CD4-positive, alpha-beta T cell treated with Interleukin-4 for 4 hours (primary cell): ENCODE measurements at places on chromosomes 13 and 19.

DNA sequence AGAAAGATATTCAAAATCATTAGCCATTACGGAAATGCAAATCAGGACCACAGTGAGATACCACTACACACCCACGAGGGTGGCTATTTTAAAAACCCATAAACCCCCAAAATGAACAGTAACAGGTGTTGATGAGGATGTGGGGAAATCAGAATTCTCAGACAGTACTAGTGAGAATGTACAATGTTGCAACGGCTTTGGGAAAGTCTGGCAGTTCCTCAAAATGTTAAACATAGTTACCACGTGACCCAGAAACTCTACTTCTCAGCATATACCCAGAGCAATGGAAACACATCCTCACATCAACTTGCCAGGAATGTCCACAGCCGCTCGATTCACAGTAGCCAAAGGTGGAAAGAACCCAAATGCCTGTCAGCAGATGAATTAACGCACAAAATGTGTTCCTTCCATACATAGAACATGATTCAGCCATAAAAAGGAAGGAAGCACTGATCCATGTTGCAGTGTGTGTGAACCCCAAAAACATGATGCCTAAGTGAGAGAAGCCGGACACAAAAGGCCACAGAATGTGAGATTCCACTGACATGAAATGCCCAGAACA, 7.0 kb downstream of the PLVAP start:
- no peak for DNase-seq

- no peak for DNase-seq
Observed at GRCh38 chr19:11359421-11359820, 4.2 kb downstream of the PLPPR2 start.

DNA sequence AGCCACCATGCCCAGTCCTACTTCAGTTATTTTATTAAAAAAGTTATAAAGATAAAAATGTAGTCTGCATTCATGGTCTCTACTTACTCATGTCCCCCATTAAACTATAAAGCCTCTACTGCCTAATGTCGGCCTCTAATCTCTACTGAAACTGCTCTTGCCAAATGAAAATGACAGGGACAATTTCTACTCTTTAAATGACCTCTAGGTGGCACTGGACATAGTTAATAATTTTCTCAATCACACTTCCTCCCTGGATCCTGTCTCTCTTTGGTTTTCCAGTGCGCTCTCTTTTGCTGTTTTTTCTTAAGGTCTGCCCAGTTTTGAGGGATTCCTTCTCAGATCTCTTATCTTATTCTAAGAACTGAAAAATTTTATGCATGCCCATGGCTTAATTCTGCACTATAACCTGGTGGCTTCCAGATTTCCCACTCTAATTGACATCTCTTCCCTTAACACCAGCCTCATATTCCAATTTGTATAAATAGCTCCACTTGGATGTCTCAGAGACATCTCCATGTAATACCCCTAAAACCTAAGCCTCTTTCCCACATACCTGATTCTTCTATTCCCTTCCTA, 54.3 kb downstream of the MTMR6 start:
- peak; percentile 36 for DNase-seq

DNA sequence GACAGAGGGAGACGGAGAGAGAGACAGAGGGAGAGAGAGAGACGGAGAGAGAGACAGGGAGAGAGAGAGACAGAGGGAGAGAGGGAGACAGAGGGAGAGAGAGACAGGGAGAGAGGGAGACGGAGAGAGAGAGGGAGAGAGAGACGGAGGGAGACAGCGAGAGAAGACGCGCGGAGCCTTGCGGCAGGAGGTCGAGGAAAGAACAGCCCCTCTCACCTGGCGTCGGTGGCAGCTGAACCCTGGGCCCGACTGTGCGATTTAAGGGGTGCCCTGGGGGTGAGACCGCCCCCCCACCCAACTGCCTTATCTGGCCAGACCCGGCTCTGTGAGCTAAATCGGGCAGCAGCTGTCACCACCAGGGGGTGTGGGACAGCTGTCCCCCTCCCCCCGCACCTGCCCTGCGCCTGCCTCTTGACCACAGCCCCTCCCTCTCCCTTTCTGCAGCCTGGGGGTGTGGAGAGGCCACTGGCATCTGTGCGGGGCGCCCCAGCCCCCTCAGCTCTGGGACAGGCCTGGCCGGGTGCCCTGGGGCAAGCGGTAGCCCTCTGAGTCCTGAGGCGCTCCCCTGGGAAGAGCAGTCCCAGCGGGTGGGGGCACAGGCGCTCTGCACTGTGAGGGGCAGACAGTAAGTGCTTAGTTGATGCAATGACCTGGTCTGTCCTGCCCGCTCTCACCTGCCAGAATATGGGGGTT, 10.8 kb downstream of the JOSD2 start:
- no peak for DNase-seq

- no peak for DNase-seq
Observed at GRCh38 chr13:51325837-51326236, 13.7 kb upstream of the SERPINE3 start.

GRCh38 chr13:72109863-72110262, 242.9 kb upstream of the DACH1 start:
- DNase-seq = no peak

GRCh38 chr13:86426437-86426836, 627.2 kb upstream of the SLITRK6 start:
- no peak for DNase-seq

DNA sequence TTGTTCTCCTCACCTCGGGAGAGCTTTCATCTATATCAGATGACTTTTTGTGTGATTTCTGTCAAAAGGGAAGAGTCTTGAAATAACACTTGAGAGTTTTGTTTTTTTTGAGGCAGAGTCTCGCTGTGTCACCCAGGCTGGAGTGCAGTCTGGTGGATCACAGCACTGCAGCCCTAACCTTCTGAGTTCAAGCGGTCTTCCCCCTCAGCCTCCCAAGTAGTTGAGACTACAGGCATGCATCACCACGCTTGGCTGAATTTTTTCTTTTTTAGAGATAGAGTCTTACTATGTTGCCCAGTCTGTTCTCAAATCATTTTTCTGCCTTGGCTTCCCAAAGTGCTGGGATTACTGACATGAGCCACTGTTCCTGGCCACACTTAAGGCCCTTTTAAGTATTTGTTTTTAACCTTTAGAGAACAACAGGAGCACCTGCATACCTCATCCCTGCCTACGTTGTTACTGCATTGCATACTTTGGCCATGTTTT, 11.4 kb downstream of the NDFIP2 start:
- peak; percentile 34 for DNase-seq

- no peak for DNase-seq
Observed at GRCh38 chr13:35139591-35139990, 197.5 kb downstream of the NBEA start.

DNA sequence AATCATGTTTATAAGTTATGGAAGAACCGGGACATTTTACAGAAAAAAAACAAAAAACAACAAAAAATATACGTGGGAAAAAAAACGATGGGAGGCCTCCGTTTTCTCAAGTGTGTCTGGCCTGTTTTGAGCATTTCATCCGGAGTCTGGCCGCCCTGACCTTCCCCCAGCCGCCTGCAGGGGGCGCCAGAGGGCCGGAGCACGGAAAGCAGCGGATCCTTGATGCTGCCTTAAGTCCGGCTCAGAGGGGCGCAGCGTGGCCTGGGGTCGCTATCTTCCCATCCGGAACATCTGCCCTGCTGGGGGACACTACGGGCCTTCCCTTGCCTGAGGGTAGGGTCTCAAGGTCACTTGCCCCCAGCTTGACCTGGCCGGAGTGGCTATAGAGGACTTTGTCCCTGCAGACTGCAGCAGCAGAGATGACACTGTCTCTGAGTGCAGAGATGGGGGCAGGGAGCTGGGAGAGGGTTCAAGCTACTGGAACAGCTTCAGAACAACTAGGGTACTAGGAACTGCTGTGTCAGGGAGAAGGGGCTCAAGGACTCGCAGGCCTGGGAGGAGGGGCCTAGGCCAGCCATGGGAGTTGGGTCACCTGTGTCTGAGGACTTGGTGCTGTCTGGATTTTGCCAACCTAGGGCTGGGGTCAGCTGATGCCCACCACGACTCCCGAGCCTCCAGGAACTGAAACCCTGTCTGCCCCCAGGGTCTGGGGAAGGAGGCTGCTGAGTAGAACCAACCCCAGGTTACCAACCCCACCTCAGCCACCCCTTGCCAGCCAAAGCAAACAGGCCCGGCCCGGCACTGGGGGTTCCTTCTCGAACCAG, 1.8 kb upstream of the APOE start:
- DNase-seq = peak; percentile 71

DNA sequence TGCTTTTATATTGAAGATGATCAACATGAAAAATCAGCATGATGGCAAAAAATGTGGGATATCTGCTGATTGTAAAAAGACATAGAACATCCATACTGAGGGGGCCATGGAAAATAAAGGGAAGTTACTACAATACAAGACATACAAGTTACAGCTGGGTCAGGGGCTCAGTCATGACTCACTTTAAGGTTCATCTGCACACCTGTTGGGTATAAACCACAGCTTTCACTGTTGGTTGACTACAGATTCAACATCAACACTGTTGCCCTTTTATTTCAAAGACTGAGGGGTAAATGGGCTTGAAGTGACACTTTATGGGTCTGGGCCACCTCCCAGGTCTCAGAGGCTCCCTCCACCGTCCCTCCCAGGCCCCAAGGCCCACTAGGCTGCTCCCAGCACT, 98.1 kb upstream of the IRS2 start:
- DNase-seq = no peak

DNA sequence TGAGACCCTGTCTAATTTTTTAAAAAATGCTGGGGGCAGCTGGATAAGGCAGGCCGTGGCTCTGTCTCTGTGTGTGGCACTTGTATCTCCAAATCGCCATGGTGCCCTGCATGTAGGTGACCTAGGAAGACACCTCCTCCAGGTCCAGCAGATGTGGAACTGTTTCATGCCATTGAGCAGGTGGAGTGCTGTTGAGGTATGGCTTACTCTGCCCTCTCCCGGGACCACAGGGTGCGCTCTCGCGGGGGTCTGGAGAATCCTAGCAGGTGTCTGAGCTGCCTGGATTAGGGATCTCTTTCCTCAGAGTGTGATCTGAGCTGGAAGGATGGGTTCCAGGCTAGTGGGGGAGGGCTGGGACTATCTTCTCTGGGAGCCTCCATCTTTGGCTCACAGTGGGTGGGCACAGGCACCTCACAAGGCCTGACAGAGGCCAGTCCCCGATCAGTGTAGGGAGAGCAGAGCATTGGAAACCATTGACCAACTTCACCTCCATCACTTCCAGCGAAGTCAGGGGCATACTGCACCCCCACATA, 67.7 kb upstream of the TM9SF2 start:
- no peak for DNase-seq

DNA sequence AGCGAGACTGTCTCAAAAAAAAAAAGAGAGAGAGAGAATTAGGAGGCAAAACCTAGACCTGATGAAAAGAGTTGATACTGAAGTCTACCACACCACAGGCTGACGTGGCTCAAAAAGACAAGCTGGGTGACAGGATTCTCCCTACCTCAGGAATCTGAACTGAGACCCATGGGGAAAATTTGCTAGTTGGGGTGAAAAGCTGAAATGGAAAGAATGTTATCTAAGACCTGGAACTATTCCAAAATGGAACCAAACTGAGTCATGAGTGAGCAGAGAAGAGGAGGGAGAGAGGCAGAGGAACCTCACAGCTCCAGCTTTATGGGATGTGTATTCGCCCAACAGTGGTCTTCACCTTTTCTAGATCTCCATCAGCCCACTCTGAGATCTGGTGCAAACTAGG, 11.7 kb downstream of the SMG9 start:
- no peak for DNase-seq

GRCh38 chr19:43660971-43661360, 9.0 kb downstream of the PLAUR start:
- DNase-seq = no peak

DNA sequence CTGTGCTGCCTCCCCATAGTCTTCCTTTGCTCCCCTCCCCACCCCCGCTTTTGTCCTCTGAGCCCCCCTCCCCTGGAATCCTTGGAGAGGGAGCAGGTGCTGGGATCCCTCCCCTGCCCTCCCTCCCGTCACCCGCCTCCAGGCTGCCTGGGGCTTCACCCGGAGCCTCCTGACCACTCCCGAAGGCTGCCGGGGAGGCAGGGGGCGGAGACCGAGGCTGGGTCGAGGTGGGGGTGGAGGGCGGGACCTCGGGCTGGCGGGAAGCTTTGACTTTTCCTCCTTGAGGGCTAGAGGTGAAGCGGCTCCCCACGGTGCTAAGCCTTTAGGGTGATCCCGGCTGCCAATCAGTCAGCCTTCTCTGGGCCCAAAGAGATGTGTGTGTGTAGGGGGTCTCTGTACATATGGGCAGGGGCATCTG, 1.5 kb downstream of the KMT5C start:
- peak; percentile 40 for DNase-seq

DNA sequence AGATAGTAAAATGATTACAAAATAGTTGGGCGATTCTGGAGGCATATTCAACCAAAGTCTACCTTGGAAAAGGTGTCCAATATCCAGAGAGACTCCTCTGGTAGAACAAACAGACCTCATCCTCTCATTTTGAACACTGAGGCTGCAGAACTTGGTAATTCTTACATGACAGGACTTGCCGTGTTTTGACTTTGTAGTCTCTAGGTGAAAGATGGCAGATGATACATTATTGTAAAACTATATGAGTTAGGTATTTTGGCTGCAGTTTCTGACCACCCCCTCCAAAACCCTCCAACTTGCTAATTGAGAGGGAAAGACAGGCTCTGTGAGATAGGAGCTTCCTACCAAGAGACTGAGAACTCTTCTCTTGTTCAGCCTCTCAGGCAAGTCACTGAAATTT, 22.6 kb downstream of the SAE1 start:
- DNase-seq = no peak

GRCh38 chr19:54133312-54133956, 4.1 kb upstream of the CNOT3 start:
- DNase-seq = no peak

DNA sequence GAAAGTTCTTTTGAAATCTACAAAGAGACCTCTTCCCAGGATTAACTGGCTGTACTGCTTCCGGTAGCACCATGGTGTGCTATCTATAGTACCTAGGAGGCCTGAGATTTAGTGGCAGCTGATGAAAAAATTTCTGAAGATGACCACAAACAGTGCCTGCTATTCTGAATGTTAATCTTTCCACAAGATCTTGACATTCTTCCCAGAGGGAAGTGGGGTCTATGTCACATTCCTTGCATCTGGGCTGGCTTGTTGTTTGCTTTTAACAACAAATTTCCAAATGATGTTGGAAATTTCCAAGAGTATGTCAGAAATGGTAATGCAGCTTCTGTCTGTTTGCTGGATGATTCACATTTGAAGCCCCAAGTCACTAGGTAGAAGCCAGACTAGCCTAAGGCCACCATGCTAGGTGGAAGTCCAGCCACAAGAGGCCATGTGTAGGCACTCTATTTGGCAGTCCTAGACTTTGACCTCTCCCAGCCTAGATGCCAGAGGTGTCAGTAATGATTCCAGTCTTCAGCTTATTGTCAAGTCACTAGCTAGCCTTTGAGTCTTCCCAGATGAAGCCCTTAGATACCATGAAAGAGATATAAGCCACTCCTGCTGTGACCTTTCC, 22.1 kb downstream of the SPART start:
- DNase-seq = no peak
